Panc1 (cell line): ENCODE measurements at places on chromosomes 2 and 18.

- peak; percentile 48 for DNase-seq
Observed at GRCh38 chr18:22466608-22467395, 49.1 kb upstream of the CTAGE1 start.

GRCh38 chr2:127859712-127860085, 1.7 kb upstream of the POLR2D start:
- no peak for DNase-seq

- no peak for DNase-seq
Observed at GRCh38 chr18:56393870-56394269, 244.5 kb downstream of the TXNL1 start.

DNA sequence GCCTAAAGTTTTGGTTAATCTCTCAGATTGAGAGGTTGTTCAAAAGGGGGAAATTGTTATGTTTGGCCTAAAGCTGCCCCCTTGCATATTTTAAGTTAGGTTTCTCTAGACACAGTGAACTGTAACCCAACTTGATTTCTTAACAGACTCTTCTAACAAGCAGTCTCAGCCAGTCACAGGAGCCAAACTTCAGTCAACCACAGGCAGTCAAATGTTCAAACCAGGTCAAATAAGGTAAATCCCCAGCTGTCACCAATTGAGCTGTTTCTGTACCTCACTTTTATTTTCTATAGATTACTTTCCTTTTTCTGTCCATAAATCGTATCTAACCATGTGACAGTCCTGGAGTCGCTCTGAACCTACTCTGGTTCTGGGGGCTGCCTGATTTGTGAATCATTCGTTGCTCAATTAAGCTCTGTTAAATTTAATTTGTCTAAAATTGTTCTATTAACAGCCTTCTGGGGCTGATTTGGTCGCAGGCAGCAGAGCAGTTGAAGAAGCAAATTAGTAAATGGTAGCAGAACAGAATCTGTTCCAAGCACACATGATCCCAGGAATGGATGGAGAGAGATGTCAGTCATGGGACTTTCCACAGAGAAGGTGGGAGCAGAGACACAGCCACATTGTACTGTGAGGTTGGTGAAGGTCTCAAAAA, 16.4 kb upstream of the NFU1 start:
- DNase-seq = no peak

GRCh38 chr18:23922939-23923338, 91.6 kb upstream of the TTC39C start:
- no peak for DNase-seq

- DNase-seq = no peak
Observed at GRCh38 chr2:109254174-109254904, 125.3 kb downstream of the SH3RF3 start.

DNA sequence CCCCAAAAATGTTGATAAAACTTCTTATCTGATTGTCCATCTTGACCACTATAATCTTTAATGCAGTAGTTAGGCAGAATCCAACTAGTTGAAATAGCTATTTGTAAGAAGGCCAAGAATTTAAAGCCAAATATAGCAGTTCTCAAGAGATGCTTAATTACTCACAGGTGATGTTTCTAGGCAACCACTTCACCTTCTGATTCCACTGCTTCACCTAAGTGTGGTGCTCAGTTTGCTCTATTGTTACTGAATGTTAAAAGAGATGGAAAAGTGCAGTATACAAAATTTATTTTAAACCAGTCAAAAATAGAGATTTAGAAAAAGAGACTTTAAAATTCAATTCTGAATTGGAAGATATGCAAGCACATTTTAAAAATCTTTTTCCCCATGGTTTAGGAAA, 539.4 kb downstream of the ZNF804A start:
- DNase-seq = no peak

GRCh38 chr2:160477032-160477431, 16.6 kb downstream of the RBMS1 start:
- DNase-seq = no peak

- DNase-seq = no peak
Observed at GRCh38 chr2:165687426-165688002, 106.5 kb downstream of the GALNT3 start.

GRCh38 chr18:76258209-76258608, 236.8 kb downstream of the ZNF516 start:
- no peak for DNase-seq

DNA sequence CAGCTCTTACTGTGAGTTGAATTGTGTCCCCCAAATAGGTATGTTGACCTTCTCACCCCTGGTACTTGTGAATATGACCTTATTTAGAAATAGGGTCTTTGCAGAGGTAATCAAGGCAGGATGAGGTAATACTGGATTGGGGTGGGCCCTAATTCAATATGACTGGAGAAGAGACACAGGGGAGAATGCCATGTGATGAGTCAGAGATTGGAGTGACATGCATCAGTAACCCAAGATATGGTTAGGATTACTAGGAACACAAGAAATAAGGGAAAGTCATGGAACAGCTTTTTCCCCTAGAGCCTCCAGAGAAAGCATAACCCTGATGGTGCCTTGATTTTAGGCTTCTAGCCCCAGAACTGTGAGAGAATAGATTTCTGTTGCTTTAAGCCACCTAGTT, 37.0 kb upstream of the ATP5MC3 start:
- no peak for DNase-seq

- DNase-seq = no peak
Observed at GRCh38 chr2:73281244-73281643, 3.0 kb downstream of the FBXO41 start.

- DNase-seq = no peak
Observed at GRCh38 chr2:125559186-125559585, 1096.8 kb upstream of the GYPC start.

GRCh38 chr2:182319556-182320505, 107.0 kb downstream of the PDE1A start:
- no peak for DNase-seq

- no peak for DNase-seq
Observed at GRCh38 chr2:42770288-42771131, 6.6 kb upstream of the OXER1 start.

DNA sequence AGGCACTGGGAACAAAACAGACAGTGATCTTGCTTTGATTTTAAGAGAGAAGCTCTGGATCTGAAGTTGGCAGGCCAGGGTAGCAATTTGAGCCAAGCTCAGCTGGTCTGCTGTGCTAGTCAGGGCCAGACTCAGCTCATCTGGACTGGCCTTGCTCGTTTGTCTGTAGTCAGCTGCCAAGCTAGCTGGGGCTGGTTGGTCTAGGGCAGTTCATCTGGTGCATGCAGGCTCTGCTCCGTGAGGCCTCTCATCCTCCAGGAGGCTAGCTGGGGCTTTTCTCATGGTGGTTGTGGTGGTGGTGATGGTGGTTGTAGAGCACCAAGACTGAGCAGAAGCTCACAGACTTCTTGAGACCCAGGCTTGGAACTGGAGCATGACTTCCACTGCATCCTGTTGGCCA, 10.3 kb downstream of the FBLN7 start:
- DNase-seq = no peak

DNA sequence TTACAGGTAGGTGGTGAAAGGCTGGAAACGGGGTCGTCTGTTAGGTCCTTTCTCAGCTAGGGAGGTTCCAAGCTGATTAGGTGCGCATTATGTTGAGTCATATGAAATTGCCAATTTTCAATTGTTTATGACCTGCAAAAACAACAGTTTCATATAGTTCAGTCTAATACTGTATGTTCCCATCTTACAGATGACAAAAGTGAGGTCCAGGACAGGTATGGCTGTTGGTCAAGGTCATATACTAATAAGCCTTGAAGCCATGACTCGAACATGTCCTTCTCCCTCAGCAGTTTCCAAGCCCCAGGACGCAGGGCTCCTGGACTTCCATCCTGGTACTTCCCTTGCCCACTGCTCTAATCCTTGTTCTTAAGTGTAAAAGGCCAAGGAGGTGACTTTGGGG, 81.7 kb upstream of the MCFD2 start:
- DNase-seq = no peak

GRCh38 chr2:15795426-15795825, 144.9 kb upstream of the MYCN start:
- no peak for DNase-seq

GRCh38 chr18:23073996-23074606, 61.2 kb upstream of the CABLES1 start:
- DNase-seq = no peak

DNA sequence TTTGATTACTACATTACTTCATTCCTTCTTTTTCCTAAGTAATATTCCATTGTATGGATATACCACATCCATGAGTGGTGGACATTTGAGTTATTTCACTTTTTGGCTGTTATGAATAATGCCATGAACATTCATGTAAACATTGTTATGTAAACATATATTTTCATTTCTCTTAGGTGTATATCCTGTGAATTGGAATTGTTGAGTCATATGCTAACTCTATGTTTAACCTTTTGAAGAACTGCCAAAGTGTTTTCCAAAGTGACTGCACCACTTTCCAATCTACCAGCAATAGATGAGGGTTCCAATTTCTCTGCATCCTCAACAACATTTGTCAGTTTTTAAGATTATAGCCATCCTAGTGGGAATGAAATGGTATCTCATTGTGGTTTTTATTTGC, 42.7 kb upstream of the CXXC1 start:
- DNase-seq = no peak

GRCh38 chr2:242031481-242032019, 162.0 kb downstream of the RTP5 start:
- DNase-seq = no peak

DNA sequence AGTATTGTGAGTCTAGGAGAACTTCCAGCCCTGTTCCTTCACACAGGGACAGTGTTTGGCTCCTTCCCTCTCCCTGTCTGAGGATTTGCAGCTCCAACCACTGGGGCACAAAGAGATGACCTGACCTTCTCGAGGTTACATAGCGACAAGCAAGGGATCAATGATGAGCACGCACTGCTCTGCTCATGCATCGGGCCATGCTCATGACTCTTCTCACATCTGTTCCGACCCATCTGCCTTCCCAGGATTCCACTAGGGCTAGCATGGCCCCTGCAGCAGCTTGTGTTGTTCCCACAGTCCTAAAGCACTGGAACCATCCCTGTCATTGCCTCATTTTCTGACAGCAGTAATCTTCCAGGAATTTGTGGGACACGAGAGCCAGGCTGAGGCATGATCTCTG, 78.8 kb upstream of the ARHGAP28 start:
- no peak for DNase-seq

DNA sequence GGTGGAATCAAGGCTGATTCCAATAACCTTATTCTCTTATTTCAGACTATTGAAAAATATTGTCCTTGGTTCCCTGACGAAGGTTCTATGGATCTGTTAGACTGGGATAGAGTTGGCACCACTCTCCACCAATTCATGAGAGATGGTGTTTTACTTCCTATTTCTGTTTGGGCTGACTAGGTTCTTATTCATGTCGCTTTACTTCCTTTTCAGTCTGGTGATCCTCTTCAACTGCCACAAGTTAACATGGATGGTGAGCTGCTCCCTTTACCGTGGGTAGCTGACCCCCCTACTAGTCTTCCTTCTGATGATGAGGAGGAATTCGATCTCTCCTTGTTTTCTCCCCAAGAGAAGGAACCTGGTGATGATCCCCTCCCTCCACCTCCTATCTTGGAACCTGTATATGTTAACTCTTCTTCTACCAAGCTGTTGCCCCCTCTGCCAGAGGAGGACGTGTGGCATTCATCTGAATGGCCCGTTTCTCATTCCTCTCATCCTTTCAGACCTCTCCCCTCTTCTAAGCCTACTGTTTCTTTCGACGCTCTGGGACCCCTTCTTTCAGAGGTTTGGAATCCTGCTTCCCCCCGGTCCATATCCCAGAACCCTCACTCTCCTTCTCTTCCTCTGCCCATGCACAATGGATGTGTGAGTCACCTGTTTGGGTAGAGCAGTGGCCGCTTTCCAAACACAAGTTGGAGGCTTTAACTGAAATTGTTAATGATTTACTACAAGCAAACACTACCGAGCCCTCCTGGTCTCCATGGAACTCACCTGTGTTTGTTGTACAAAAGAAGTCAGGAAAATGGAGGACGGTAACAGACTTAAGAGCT, 13.5 kb upstream of the CNOT11 start:
- DNase-seq = no peak

GRCh38 chr2:40642237-40642636, 190.3 kb upstream of the SLC8A1 start:
- no peak for DNase-seq

- no peak for DNase-seq
Observed at GRCh38 chr2:181441670-181442069, 15.5 kb upstream of the ITGA4 start.

- no peak for DNase-seq
Observed at GRCh38 chr2:218028189-218028495, 25.3 kb upstream of the TNS1 start.

DNA sequence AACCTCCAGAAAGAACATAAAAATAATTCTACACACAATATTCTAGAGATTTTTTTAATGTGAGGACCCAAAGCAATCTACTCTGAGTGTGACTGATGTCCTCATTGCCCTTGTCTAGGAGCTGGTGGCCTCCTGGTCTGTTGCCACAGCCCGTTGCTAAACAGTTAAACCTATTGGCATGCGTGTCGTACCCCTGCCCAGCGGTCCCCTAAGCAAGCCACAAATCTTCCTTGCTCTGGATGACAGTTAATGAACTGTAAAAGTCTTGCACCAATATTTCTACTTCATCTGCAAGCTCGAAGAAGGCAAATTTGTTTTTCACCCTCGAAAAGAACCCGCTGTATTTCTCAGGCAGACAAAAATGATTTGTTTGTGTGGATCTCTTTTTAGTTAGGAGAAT, 489.1 kb upstream of the MEX3C start:
- DNase-seq = no peak

GRCh38 chr2:219803294-219803693, 175.9 kb downstream of the SLC4A3 start:
- no peak for DNase-seq

- DNase-seq = no peak
Observed at GRCh38 chr2:203637471-203638167, 68.8 kb upstream of the CD28 start.

GRCh38 chr2:109322111-109322510, 193.1 kb downstream of the SH3RF3 start:
- DNase-seq = no peak

GRCh38 chr2:96642564-96643360, at the start of gene FER1L5:
Gene FER1L5, plus strand, starts transcription at chr2:96642764. Its CDS starts 73 bp downstream, at chr2:96642837.
- DNase-seq = no peak

- no peak for DNase-seq
Observed at GRCh38 chr2:96511851-96512250, 6.7 kb upstream of the NEURL3 start.

GRCh38 chr2:101546376-101547058, 71.6 kb upstream of the RFX8 start:
- no peak for DNase-seq

DNA sequence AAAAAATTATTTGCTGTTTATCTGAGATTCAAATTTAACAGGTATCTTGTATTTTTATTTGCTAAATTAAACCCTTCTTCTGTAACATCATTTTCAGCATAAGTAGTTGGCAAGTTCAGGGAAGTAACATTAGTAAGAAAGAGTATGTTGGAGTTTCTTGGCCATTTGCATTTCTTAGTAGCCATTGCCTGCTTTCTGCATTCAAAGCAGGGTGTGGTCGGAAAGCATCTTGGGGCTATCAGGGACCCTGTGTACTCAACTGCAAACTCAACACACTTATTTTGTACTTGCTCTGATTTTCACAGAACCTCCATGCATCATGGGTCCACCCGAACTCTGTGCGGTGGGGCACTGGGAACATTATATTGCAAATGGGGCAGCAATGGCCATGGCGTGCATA, 30.4 kb upstream of the REV1 start:
- DNase-seq = no peak

- no peak for DNase-seq
Observed at GRCh38 chr2:186972281-186972970, 123.5 kb upstream of the ZSWIM2 start.

- DNase-seq = no peak
Observed at GRCh38 chr2:62550461-62550860, 44.5 kb upstream of the TMEM17 start.

- no peak for DNase-seq
Observed at GRCh38 chr18:5370332-5370731, 74.8 kb upstream of the ZBTB14 start.

GRCh38 chr2:178882666-178883440, 75.6 kb upstream of the TTN start:
- DNase-seq = no peak
